ENCODE measurements at places on chromosomes 1 and 21.

DNA sequence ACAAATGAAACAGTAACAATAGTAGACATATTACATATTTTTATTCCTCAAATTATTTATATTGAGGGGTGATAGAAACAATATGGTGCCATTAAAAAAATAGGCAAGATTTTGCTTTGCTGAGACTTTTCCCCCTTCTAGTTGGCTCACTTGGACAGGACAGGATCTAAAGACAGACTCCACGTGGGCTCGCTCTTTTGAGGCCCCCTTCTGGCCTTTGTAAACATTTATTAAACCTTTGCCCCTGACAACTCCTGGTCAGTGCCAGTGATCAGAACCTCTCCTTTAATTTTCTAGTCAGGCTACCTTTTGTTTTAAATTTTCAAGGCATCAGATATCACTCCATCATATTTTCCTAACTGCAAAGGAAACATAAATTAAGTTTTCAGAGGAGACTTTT is 49.7 kb upstream of the IFI44L start:
- DNase-seq: no peak

DNA sequence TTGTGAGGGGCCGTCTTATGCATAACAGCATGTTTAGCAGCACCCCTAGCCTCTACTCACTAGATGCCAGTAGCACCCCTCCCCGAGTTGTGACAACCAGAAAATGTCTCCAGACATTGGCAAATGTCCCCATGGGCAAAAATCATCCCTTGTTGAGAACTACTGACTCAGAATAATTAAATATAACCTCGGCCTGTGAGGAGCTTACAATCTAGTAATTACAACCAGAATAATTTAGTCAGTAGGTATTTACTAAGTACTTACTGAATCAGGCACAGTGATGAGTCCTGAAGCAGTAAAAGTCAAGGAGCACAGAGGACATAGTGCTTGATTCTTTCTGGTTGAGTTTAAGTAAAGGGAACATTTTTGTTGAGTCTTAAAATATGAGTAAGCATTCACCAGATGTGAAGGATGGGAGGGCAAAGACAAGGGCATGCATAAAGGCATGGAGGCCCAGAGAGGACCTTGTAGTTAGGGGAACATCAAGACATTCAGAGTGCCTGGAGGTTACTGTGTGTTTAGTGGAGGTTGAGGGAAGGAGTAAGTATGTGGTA is 44.1 kb upstream of the KCNQ4 start:
- no peak for DNase-seq

DNA sequence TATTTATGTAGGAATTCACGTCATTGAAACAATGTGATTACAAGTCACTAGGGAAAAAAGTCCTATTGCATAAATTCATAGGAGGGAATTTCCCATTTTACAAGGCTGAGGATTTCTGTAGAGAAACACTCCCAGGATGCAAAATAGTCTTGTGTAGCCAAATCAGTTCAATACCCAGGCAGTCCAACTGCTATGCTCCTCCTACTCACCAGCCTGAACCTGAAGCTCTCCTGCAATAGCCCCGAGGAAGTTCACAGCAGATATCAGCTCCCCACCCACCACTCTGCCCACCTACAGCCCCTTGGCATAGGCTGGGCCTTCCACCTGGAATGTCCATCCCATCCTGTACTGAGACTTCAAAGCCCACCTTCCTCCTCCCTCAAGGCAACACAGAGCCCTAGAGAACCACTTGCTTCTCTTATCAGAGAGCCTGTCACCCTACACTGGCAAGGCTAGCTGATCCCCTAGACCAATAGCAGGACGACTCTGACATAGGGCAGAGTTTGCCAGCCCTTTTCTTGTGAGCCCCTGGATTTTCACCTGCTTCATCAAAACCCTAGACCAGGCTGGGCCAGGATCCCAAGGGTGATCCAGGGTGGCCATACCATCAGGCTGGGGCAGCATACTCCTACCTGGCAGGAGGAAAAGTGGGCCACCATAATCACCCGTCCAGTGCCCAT is 1.5 kb downstream of the LSS start:
- no peak for DNase-seq

DNA sequence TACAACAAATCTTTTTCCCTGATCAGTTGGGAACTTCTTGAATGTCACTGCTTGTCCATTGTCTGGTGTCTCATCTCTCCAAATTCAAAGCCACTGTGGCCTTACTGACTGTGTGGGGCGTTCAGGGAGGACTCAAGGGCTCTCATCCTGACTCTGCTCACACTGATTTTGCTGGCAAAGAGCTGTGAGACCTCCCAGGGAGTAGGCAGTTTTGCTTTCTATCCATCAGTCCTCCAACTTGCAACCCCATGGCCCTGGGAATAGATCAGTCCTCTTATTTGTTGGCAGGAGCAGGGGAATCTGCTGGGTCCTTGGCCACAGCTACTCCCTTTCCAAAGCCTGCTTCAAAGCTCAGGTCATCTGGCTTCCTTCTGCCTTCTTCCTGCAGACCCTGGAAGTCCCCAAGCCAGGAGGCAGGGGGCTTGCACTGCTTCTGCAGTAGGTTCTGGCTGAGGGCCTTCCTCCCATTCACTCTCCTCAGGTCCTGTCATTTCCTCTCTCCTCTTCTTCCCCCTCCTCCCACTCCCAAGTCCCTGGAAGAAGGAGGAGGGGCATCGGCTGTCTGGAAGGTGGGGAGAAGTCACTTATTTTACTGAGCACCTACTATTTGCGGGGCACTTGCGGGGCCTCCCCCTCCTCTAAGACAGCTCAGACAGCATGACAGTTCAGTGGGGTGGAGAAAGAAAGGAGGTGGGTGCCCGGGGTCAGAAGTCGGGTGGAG is 876 bp upstream of the NAV1 start:
- DNase-seq: no peak

- DNase-seq: no peak
Measured at GRCh38 chr1:235859789-235860188, 6.9 kb downstream of the LYST start.

DNA sequence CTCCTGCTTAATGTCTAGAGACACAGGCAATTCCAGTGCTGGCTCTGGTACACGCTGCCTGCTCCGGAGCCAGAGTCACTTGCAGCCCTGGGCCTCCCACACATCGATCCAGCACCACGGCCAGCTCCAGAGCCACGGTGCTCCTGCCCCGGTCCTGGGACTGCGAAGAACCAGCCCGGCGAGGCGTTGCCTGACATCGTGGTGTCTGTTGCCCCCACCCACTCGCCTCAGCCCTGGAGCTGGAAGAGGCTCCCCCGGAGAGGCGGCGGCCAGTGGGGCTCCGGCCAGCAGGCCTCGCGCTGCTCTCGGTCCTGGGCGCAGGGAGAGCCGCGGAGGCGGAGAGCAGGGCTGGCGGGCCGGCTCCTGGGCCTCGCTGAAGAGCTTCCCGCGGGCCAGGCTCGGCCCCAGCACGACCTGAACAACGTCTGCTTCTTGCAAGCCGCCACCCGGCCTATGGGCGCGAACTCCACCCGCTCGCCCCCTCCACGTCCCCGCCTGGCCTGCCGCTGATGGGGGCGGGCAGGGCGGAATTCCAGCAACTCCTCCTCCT is 364.8 kb downstream of the CEP170 start:
- no peak for DNase-seq

GRCh38 chr1:108858230-108858950 is 1.5 kb upstream of the AKNAD1 start:
- no peak for DNase-seq

GRCh38 chr21:27213303-27213702 is 246.4 kb upstream of the ADAMTS5 start:
- no peak for DNase-seq

DNA sequence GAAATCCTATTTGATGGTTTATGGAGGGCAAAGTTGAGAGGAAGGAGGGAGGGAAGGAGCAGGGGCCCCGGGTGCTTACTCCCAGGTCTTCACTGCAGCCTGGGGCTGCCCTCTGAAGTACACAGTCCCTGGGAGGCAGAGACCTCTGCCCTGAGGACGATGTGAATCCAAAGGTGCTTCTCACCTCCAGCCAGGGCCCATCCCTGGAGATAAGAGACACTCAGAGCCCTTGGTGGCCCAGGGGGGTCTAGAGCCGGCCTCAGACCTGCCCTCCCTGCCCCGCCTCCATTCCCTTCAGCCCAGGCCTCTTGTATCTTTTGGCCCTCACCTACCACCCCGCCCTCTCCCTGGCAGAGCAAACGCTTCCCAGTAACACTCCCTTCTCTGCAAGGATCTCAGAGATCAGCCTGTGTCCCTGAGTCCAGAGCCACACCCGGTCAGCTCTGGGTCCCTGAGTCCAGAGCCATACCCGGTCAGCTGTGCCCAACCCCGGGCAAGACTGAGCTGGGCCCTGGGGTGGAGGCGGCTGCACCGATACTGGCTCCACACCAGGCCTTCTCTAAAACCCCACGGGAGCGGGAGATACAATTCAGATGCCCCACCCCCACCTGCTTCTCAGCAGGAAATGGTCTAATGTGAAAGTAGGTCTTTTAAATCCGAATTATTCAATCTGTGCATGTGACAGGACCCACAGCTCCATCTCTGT is 3.6 kb upstream of the GNB1 start:
- no peak for DNase-seq

DNA sequence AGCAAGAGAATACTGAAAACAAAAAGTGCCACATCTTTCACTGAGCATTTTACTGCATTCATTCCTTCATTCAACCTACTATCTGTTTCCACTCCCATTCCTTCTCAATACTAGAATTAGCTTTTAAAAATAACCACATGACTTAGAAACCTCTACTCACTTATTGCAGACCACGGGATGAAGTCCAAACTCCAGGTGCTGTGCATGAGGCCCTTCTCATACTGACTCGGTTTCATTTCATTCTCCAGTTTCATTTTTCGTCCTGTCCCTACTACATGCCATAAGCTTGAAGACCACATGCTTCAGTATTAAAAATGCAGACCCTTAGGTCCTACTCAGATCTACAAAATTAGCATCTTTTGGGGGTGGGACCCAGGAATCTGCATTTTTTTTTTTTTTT is 2.3 kb upstream of the BACH1 start:
- DNase-seq: no peak

DNA sequence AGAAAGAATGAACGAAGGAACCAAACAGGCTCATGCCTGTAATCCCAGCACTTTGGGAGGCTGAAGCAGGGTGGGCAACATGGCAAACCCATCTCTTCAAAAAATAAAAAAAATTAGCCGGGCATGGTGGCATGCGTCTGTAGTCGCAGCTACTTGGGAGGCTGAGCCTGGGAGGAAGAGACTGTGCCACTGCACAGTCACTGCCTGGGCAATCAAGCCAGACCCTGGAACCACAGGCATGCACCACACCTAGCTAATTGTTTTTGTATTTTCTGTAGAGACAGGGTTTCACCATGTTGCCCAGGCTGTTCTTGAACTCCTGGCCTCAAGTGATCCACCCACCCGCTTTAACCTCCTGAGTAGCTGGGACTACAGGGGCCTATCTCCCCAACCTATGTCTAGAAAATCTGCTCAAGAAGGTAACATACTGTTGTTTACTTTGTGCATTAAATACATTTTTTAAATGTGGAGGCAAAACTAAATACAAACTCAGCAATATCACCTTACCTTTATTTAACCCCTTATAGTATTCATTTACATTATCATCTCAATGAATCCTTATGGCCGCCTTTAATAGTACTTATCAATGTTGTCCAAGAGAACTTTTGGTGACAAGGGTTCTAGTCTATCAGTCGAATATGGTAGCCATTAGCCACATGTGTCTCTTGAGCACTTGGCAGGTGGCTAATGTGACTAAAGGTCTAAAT is 2.7 kb downstream of the KHDC4 start:
- DNase-seq: no peak

- DNase-seq: peak; percentile 26
Measured at GRCh38 chr1:117067533-117068370, 7.6 kb downstream of the TTF2 start.

DNA sequence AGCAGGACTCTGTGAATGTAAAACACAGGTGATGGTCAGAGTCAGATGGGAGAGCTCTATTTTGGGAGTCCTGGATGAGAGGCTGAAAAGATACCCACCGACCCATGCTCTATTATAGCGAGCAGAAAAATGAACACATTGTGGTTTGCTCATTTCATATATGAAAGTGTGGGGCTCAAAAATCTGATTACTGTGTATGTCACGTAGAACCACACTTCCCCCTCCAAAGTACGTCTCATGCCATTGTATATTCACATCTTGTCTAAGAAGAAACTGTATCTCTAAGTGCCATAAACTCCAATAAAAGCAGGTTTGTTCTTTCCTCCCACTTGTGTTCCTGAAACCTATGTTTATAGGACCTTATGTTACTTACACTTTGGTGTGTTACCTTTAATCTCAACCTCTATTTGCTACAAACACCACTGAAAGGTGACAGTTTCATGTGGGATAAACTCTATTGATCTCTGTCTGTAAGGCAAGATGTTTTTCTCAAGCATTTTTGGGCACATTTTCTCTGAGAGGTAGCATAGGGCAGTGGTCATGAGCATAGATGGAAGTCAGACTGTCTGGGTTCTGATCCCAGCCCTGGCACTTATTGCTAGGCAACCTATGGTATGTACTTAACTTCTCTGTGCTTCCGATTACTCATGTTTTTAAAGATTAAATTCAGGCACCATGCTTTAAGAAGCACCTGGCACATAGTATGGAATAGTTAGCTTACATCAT is 214.4 kb downstream of the ST6GALNAC3 start:
- DNase-seq: no peak

- DNase-seq: no peak
Measured at GRCh38 chr1:71509051-71509595, 428.3 kb upstream of the ZRANB2 start.

DNA sequence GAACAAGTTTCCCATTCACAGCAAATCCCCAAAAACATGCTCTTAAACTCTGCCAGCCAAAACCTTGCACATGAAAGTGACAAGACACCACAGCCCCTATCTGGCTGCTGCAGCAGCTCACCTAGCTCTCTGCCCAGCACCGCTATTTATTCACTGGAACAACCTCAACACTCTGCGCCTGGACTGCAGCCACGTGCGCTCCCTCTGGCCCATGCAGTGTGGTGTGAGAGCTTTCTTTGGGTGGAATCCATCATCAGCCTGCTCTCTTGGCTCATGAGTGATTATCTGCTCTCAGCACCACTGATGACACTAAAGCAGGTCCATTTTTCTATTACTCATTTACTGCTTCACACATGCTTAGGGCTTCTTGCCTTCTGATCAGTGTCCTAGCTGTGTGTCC is 11.4 kb downstream of the KCNJ6 start:
- DNase-seq: no peak

- DNase-seq: no peak
Measured at GRCh38 chr1:38834221-38834782, 25.3 kb downstream of the RRAGC start.

GRCh38 chr1:14817223-14818170 is 219.0 kb downstream of the KAZN start:
- DNase-seq: no peak

DNA sequence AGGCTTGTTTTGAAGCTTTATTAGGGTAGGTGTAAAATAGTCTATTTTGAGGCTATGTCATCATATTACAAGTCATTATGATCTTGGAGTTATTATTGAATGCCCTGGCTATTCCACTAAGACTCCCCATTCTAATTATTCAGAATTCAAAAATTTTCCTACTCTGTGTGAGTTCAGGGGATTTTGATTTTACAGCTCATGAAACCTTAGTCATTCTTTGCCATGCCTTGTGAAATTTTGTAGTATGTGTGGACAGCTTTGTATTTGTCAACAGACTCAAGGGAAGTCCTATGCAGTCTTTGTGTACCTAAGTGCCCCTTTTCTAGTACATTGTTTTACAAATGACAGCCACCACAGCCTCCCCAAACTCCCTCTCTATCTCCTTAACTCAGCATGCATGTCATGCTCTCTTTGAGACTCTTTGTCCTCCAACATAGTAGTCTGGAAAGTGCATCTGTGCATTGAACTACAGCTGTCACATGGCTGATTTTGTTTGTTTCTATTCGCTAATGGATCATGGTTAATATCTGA is 28.0 kb downstream of the CD1D start:
- DNase-seq: no peak

GRCh38 chr1:11248169-11248568 is 14.2 kb downstream of the MTOR start:
- DNase-seq: no peak

All from central memory CD4-positive, alpha-beta T cell (primary cell).